ENCODE measurements at places on chromosomes 2 and 18.
A peak's percentile ranks its signal among the peaks of the same experiment; 100 is the strongest.

- no peak for DNase-seq
These were observed 36.2 kb upstream of the YES1 start for GRCh38 chr18:848062-848861.

DNA sequence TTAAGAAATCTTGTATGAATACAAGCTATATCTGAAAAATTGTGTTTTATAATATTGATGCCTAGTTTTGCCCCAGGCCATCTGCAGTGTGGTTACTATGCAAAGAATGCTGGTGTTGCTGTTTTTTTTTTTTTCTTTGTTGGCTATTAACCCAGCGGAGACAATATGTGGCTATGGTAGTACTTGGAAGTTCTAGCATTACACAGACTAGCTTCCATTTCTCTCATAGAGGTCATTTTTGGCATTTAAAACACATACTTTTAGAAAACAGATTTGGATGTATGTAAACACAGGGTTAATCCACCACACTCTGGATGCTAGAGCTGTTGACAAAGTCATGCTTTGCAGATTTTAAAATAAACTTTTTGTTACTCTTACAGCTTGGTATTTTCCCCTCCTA lies 209.8 kb downstream of the NEDD4L start:
- no peak for DNase-seq

DNA sequence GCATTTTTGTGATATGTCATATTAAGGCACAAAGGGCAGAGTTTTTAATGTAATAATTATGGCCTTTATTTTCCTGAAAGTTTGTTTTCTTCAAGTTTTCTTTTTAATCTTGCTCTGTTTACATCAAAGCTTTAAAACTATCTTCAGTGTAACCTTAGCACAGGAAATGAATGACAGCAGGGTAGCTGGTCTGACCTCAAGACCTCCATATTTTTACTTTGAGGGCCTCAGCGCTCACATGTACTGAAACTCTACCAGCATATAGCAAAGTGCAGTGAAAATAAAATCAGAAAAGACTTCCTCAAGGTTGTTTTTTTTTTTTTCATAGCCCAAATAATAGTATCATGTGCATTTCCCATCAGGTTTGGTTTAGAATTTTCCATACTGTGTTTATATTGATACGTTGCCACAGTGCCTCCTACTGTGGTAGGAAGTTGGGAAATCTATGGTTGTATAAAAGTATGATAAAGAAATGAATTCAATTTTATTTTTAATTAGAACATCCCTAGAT lies 163.4 kb downstream of the UBE2E3 start:
- no peak for DNase-seq

- no peak for DNase-seq
These were observed 60.3 kb upstream of the HPCAL1 start for GRCh38 chr2:10242451-10242850.

DNA sequence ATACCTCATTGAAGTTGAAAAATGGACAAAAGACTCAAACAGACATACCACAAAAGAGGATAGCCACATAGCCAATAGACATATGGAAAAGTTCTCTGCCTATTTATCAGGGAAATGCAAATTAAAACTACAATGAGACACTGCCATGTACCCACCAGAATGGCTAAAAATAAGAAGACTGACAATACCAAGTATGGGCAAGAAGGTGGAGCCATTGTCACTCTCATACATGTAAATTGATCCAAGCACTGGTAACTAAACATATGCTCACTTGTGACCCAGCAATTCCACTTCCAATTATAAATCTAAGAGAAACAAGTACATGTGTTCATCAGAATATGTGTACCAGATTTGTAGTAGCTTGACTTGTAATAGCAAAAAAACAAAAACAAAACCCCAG lies 4.6 kb downstream of the LOXHD1 start:
- no peak for DNase-seq

DNA sequence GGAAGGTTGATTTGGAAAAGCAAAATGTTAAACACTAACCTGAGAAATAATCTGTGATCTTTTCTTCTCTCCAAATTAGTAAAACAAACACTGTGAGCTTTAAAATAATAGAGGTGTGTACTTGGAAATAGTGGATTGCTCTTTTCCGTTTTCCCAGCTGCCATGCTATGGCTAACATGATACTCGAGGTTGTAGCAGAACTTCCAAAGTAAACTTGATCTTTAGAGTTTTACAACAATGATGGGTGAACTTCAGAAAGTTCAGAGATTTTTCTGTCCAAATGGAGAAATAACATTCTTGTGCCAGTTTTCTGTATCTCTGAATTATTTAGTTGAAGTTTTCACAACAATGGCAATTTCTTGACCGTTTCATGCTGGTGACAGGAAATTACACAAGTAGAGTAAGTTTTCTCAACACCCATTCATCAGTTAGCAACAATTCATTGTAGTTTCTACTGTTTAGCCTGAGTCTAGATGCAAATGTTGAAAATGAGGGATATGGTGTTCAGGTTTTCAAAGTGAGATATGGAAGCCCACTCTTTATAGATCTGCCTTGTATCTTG lies 135.3 kb upstream of the CTAGE1 start:
- DNase-seq, result no peak

DNA sequence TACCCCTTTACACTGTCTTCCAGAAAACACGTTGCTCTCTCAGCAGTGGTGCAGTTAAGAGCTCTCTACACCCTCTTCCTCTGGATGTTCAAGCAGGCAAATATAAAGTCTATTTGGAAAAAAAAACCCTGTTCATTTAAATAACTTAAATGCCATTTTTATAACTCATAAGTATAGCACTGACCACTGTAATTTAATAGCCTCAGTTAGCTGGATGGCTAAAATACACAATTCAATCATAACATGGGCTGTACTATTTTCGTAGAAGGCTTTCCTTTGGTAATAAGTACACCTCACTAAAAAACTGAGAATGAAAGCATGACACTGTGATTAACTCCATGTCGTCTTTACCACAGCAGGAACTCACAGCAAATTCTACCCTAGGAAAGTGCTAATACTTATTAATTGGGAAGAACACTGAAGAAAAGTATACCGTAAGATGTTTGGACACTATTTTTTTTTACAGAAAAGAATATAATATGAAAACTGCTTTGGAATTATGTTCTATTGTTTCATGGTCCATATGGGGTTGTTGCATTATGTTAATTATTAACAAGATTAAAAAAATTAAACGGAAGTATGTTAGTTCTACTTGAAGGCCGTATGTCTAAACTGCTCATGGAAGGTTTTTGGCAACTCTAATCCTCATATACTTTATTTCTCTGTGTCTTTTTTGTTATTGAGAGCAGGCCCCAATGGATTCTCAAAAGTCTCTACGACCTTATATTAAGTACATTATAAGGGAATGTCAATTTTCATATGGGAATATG lies 269.1 kb downstream of the ZNF385B start:
- no peak for DNase-seq

DNA sequence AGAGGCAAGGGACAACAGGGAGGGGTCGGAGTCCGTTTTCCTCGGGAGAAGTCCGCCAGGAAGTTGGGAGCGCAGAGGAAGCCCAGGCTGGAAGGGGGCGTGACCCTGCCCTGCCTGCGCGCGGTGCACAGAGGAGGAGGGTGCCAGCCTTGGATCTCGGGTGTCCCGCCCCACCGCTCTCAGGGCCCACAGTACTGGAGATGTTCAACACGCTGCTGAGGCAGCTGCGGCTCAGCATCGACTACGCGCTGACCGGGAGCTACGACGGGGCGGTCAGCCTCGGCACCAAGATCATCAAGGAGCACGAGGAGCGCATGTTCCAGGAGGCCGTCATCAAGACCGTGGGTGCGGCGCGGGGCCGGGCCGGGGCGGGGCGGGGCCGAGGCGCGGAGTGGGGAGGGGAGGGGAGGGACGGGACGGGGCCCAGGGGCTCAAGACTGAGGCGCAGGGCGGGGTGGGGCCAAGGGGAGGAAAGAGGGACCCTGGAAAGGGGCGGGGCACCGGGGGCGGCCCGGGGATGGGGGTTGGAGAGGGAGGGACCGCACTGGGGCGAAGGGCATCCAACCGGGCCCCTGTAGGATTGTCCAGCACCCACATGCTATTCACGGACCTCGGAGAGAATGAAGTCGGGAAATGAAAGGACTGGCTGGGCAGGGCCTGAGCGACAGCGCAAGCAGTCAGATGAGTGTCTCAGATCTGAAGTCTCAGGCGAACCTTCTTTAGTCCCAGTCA lies 36.6 kb downstream of the POMC start:
- DNase-seq, result peak; percentile 4

Data from activated T-cell treated with anti-CD3 and anti-CD28 coated beads for 4 hours (primary cell).